Right hindlimb (tissue), 1 donor: ENCODE measurements at places on chromosomes 1 and 21.

DNA sequence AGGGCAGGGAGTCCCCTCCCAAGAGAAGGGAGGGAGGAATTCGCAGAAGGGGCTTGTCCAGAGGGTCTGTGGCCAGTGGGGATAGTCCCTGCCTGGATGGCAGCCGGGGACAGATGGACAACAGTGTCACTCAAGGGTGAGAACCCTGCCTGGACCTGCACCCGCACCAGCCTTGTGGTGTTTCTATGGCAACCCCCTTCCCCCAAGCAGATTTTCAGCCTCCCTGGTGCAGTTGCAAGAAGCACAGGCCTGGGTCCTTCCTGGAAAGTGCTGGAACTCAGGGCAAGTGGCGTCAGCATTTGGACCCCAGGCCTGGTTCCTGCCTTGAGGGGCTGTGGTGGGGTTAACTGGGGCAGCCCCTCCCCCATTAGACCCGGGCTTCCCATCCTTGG is 83.8 kb upstream of the ACTL8 start:
- no peak for DNase-seq

DNA sequence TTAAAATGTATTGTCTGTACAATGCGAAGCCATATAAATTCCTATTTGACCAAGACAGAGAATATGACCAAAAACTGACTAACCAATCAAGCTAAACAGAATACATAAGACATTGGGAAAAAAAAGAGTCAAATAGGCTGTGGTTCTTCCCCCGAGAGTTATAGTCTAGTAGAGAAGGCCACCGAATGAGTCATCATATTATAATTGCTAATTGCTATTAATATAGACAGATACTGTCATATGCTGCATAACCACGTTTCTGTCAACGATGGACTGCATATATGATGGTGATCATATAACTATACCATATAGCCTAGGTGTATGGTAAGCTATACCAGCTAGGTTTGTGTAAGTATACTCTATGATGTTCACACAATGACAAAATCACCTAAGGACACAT is 82.5 kb downstream of the WDR64 start:
- no peak for DNase-seq

DNA sequence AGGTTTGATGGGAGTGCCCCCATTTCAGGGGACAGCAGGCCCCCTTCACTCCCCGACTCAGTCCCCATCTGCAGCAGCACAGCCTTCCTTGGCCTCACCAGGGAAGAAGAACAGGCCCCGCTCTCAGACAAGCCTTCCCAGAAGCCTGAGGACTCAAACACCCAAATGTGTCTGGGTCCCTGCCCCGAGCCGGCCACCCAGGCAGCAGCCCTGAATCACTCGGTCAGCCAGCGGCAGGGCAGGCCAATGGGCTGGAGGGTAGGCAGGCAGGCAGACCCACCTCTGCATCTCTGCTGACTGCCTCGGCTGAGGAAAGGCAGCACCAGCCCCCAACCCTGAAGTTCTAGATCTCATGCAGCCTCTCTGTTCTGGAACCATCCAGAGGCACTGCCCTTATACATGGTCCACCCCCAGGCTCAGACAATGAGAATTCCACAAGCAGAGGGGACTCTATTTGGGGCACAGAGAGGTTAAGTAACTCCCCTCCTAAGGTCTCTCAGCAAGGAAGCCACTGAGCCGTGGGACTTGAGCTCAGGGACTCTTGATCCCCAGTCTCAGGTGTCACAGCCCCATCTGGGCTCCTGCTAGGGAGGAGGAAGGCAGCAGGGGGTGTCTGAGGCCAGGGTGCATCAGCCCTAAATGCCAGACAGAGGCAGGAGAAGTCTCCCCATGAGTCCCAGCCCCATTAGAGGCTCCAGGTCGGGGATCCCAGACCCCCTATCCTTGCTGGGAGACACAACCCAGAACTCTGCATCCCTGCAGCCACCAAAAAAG is 33.2 kb upstream of the RUNX3 start:
- DNase-seq, result peak; percentile 13

GRCh38 chr1:37629008-37629407 is 5.7 kb downstream of the RSPO1 start:
- no peak for DNase-seq
